ENCODE measurements at places on chromosomes 3 and 15.
A peak's percentile ranks its signal among the peaks of the same experiment; 100 is the strongest.

DNA sequence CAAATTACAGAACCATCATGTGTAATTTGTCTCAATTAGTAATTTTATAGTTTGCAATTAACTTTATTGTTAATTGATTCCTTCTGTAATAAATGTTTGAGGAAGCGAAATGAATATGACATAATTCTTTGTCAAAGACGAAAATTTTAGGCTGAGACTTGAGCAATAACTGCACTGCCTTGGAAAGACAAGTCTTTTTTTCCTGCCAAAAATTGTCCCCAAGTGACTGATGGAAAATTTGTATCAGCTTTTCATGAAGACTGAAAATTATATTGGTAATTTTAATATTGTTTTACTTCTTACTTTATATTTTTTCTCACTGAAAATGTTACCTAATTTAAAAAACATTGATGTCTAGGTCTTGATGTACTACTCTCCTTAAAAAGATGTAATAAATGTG lies 622.6 kb downstream of the NLGN1 start:
- no peak for DNase-seq

GRCh38 chr15:87634361-87634760 lies 622.2 kb downstream of the NTRK3 start:
- no peak for DNase-seq

DNA sequence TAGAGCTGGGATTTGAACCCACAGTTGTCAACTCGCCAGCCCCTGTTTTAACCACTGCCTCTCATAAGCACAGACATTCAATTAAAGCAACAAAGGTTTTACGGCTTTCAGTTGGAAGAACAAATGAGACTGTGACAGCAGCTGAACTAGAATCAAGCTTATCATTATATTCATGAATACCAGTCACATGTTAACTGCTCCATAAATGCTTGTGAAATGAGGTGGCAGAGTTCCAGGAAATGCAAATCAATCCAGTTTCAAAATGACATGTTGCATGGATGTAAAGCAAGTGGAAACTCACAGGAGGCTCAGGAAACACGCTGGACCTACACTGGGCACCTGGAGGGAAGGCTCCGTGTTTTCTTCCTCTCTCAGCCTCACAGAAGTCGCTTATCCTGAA lies 3.9 kb downstream of the GP5 start:
- DNase-seq = peak; percentile 46

GRCh38 chr3:117660941-117661817 lies 951.6 kb downstream of the TUSC7 start:
- no peak for DNase-seq

DNA sequence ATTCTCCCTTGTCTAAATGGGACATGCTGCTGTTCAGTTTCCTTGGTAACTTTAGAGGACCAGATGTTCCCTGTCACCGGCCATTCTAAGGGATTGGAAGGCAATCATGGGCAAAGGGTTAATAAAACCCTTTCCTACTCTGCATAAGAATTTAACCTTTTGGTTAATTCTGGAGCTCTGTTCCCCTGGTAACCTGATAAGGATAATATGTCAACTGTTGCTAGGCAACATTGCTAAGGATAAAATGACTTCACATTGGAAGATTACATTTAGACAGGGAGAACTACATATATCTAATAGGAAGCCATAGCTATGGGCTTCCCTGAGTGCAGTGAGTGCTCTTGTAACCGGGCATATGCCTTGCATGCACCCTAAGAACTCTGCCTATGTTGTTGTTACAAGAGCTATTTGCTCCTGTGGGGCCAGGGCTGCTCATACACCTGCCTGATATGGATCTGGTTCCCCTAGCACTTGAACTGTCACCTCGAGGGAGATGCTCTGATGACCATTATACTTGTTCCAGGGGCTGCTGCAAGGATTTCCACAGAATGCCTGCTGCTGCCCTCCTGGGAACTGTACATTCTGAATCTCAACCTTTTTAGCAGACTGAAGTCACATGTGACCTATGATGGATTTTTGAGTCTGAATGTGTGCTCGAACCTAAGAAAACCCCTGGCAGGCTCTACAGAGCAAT lies 326.3 kb upstream of the PDZRN3 start:
- DNase-seq = no peak

- no peak for DNase-seq
Observed at GRCh38 chr15:42992626-42993025, 72.0 kb upstream of the TTBK2 start.

GRCh38 chr3:175956964-175957363 lies 1097.8 kb downstream of the NAALADL2 start:
- DNase-seq = no peak

DNA sequence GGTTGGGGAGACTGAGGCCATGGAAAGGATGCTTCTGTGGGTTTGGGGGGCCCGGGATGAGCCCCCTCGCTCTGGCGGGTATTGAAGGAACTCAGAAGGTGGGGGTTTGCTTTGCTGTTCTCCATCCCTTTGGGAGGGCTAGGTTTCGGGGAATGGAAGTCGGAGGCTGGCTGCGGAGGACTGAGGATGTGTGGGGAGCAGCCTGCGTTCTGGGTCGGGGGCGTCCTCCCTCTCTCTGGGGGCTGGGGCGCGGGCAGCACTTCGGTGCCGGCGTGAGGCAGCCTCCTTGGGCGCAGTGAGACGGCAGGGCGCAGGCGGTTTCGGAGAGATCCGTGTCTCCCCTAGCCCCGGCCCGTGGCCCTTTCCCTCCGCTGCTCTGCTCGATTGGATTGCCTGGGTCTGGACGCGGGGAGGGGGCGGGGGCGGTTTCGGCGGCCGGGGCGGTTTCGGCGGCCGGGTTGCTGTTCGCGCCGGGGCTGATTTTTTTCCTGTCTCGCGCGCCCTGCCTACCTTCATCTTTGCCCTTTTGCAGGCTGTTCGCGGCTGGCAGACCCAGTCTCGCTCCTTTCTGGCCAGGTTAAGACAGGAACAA lies 1.4 kb downstream of the PTPRG start:
- DNase-seq = no peak
